ENCODE measurements at places on chromosomes 16 and 17.

DNA sequence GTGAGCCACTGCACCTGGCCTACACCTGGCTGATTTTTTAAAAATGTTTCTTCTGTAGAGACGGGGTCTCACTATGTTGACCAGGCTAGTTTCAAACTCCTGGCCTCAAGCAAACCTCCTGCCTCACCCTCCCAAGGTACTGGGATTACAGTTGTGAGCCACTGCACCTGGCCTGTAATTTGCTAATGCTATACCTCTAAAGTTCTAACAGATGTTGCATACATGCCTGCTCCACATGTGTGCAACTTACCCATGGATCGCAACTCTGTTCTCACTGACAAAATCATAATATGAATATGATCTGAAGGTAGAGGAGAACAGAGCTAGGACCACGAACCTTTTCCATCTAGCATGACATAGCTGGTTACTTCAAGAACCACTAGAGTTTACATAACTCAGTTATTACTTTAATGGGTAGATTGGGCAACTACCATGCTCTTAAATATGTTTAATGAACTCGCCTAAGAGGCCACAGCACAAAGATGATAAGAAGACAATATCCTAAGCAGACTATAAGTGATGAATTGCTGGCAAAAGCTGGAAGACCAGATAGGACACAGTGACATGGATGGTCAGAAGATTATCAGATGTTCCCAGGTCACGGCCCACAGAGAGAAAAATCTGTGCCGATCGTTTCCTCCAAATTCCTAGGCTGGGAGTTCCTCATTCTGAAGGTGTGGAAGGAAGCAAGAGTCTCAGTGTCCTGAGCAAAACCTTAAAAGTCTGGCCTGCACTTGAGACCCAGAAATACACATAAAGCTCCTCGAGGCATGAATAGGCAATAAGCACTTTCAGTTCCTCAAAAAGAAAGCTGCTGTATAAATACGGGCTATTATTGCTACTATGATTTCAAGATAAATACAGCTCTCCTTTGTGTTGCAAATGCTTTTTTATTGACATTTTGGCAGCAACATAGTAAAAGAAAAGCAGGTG is 53.6 kb upstream of the ICAM2 start:
- DNase-seq, result peak; percentile 91

- DNase-seq, result no peak
These were observed 36.4 kb downstream of the KNOP1 start for GRCh38 chr16:19681637-19682036.

GRCh38 chr17:67421869-67422273 is 44.8 kb downstream of the PITPNC1 start:
- DNase-seq, result peak; percentile 91

DNA sequence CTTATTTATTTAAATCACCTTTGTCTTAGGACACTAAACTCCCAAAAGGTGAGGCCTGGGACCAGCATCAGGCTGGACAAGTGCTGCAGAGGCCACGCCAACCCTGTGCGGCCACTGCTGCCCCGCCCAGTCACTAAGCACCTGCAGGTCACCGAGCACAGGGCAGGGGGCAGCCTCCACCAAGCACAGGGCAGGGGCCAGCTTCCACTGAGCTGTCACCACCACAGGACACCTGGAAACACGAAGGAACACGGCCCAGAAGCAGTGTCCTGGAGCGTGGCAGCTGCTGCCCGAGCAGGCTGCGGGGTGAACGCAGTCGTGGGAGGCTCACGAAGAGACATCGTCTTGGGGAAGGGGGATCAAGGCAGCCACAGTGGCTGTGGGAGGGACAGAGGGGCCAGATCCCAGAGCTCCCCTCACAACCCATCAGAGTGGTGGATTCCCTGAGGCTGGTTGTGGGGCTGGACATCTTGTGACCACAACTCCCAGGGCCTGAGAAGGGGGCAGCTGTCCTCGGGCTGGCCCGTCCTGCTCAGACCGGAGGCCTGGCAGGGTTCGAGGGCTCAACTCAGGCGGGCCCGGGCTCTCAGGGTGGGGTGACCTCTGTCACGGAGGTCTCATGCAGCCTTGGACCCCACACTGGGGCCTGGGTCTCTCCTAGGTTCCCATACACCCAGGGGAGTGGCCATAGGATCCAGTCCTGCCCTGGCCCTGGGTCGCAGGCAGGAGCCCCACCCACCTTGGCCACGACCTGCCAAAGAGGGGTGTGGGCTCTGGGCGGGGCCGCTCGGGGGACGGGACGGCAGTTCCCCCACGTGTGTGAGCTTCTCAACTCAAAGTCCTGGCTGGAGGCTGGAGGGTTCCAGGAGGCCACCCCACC is 18.7 kb downstream of the RAB40B start:
- DNase-seq, result no peak

DNA sequence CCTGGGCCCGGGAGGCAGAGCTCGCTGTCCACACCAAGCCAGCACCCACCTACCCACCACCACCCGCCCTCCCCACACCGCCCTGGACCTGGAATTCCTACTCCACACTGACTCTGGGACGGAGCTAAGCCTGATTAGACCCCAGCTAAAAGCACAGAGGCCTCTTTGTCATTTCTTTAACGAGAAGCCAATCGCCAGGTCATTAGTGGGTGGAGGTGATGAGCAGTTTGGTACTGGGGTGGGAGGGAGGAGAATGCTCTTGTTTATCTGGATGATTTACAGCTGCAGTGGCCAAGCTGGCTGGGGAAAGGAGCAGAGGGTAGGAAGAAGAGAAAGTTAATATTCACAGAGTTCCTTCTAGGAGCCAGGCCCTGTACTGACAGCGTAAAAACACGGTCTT is 6.0 kb upstream of the BHLHA9 start:
- DNase-seq, result no peak
